ENCODE measurements at places on chromosomes 6 and 20.

GRCh38 chr6:16199804-16200203 lies 38.6 kb upstream of the GMPR start:
- no peak for DNase-seq

DNA sequence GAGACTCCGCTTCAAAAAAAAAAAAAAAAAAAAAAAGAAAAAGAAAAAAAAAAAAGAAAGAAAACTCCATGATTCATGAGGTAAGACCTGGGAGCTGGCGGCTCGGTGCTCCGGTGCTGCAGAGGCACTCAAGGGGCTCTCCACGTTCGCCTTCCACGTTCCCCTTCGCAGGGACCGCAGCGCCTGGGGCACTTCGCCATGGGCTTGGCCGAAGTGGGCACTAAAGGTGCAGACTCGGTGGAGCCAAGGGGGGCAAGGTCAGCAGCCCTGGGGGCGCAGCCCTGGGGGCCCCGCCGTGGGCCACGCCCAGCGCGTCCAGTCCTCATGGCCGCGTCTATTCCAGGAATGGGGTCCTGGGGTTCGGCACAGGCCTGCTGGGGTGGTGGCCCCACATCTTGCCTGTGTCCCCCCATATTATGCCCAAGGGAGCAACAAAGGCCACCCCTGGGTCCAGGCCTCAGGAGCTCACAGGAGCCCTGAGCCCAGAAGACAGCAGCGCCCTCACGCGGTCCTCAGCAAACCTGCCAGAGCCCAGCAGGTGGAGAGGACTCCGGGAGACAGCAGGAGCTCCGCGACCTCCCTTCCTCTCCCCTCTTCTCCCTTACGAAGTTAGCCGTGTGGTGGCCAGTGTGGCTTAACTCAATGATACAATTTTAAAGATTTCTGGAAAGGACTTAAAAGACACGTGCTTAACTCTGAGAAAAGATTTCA lies 21.9 kb downstream of the ZBTB46 start:
- no peak for DNase-seq

DNA sequence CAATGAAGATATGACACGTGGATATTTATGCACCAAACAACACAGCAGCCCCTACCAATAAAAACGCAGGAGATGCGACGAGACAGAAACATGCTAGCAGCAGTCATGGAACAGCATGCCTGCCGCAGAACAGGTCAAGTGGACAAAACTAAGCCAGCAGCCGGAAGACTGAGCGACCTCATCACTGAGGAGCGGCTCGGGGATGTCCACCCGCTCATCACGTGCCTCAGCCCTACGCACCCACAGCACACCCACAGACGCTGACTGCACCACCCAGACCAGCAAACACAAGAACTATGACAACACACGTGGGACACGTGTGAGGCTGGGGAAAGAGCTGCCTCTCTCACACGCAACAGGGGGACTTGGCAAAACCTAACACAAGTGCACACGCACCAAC lies 81.7 kb downstream of the TAF4 start:
- no peak for DNase-seq

DNA sequence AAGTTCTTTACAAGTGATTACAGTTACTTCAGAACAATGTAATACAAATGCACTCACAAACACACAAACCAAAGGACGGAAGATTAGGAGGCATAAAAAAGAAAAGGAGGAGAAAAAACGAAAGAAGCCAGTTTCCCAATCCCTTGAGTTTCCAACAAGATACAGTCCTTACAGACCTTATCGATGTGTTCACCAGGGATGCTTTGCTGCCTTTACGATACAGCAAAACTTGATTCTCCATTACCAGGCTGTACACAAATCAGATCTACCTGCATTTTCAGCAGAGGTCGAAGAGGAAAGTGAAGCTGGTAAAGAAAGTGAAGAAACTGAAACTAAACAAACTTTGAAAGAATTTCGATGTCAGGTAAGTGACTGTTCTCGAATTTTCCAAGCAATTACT lies 62.6 kb upstream of the SMIM8 start:
- no peak for DNase-seq

GRCh38 chr20:63687419-63688178 lies 8.9 kb upstream of the TNFRSF6B start:
- no peak for DNase-seq

GRCh38 chr20:18321316-18321715 lies 33.0 kb downstream of the ZNF133 start:
- no peak for DNase-seq

DNA sequence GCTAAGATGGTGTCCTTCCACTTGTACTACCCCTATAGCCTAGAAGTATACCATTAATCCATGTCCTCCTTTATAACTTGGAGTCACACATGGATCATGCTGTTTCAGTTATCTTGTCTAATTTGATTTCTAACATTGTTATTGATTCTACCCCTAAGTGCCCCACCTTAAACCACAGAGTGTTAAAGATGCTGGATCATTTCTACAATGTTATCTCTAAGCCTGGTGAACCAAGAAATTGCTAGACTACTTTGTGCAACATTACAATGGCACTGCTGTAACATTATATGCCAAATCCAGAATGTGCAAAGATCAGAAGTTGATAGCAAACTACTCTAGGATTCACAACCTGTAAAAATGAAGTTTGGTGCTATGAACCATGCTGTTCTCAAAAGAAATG lies 1.7 kb downstream of the CGA start:
- DNase-seq, result no peak

- no peak for DNase-seq
Observed at GRCh38 chr6:27865850-27866356, 46.3 kb downstream of the OR2B2 start.

DNA sequence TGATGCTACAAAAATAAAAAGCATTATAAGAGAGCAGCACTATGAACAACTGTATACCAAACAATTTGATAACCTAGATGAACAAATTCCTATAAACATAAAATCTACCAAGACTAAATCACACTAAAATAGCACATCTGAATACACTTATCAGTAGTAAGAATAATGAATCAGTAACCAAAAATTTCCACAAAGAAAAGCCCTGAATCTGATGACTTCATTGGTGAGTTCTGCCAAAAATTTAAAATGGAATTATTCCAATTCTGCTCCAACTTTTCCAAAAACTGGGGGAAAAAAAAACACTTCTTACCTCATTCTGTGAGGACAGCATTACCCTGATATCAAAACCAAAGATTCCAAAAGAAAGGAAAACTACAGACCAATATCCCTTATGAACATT lies 206.2 kb downstream of the WDR27 start:
- no peak for DNase-seq

GRCh38 chr6:168165891-168166290 lies 86.9 kb upstream of the FRMD1 start:
- no peak for DNase-seq

DNA sequence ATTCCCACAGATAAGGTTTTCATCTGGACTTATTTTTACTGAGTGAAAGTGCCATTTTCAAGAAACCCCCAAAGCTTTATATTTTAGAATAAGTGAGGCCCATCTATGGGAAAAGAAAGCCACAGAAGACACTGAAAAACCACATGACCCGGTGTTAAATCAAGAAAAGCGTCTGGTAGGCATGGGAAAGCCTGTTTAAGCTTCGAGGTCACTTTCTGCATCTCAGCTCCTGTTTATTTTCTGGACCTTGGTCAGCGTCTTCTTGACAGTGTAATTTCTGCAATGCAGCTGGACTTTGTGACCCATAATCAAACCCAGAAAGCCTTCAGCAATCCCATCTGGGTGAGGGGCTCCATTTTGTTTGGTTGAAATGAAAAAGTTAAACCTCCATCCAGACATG lies 59.6 kb upstream of the NEDD9 start:
- DNase-seq, result no peak

GRCh38 chr20:3316136-3316535 lies 77.1 kb upstream of the SLC4A11 start:
- no peak for DNase-seq

DNA sequence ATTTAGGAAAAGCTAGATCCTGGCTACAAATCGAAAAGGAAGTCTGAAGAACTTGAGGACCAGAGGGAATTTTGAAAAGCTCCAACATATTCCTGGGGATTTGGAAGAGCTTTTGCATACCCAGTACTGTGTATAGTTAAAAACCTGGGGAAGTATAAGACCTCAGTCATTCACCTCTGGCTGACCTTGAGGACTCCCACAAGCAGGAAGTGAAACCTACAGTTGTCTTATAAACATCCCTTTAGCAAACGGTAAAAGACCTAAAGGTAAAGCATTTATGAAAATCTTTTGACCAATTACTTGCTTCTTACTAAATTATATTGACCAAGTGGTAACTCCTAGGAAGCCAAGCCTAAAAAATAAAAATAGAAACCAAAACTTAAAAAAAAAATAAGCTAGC lies 175.0 kb downstream of the HAO1 start:
- no peak for DNase-seq

- DNase-seq, result no peak
Observed at GRCh38 chr6:52230685-52231084, 13.6 kb downstream of the IL17F start.

DNA sequence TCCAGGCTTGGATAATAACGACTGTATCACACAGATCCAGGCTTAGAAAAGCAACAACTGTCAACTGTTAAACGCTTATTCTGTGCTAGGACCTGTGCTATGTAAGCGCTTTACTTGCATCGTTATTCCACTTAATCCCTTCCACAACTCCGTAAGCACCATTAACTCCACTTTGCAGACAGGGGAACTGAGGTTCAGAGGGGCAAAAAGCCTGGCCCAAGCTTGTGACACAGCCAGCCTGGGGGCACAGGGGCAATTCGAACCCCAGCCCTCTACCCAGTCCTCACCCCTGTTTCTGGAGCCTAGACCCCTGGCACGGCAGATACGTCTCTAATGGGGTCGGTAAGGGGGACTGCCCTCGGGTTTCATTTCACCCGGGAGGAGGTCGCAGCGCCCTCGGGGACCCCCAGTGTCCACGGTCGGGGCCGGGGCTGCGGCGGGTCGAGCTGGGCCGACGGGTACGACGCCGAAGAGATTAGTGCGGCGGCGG lies 411 bp downstream of the DSN1 start:
- no peak for DNase-seq

DNA sequence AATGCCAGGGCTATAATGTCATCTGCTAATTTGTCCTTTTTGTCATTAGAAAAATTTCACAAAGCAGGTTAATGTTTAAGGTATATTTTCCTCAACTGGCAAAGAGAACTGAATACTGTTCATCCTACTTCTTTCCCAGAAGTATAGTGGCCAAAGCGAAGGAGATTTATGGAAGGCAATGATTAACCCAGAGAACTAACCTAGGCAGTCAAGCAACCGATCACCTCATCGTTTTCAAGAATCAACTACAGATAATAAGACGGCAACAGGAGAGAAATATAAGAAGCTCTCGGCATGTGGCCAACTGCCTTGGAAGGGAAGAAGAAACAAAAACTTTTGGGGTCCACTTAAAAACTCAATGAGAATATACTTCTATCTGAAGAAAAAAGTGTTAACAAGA lies 38.2 kb downstream of the REV3L start:
- no peak for DNase-seq

GRCh38 chr20:25054995-25055629 lies 2.8 kb downstream of the ACSS1 start:
- no peak for DNase-seq

DNA sequence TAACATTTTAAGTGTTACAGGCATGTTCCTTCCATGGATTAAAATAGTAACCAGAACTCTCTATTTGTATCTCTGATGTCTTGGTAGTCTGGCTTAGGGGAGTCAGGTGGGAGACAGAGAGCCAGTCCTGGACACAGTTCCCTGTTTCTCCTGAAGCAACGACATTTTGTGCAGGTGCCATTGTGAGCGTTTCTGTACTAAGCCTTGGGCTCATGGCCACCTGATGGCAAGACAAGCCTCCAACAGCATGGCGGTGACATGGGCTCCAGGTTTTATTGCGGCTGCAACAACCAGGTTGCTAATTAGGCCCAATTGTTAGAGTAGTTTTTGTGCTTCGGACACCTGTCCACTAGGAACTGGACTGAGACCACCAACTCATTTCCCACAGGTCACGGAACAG lies 105.3 kb downstream of the PRDM13 start:
- DNase-seq, result no peak

- DNase-seq, result no peak
Observed at GRCh38 chr20:56859039-56859800, 230.1 kb downstream of the TFAP2C start.

DNA sequence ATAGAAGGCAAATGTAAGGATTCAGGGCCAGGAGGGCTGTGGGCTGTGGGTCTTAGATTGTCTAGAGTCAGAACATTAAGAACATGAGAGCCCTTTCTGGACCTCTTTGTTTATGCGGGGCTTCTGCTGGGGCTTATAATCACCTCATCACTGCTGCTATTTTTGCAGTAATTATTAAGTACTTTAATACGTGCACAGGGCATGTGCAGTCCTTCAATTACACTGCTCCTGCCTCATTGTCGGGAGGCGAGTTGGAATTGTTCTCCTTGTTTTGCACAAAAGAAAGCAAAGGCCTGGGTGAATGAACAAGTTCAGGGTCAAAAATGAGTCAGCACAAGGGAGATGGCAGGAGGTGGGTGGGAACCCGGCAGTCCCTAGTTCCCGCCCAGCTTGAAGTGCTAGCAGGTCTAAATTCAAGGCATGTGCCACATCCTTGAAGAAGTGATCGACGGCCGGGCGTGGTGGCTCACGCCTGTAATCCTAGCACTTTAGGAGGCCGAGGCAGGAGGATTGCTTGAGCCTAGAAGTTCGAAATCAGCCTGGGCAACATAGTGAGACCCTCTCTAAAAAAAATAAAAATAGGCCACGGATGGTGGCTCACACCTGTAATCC lies 34.4 kb upstream of the PTPN1 start:
- DNase-seq, result no peak

GRCh38 chr6:159117563-159117962 lies 51.6 kb upstream of the FNDC1 start:
- no peak for DNase-seq

DNA sequence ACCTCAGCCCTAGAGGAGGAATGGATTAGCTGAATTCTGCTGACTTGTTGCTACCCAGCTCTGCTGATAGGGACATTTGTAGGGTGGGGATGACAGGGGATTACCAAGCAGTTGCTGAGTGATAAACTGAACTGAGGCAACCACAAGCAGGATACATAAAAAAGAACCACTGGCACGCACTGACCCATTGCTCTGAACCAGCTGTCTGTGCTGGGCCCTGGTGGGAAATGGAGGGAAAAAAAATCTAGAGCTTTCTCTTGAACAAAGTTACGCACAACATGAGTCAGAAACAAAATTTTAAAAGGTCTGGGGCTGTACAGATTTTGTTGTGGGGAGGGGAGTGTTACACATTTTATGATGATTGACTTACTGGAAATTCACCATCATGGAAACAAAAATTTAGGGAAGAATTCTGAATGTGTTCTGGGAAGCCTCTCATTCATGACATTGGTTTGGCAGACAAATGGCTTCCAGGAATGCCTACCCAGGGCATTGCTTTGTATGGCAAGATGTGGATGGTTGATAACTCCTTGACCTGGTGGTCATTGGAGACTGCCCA lies 37.7 kb downstream of the FOXO3 start:
- no peak for DNase-seq

DNA sequence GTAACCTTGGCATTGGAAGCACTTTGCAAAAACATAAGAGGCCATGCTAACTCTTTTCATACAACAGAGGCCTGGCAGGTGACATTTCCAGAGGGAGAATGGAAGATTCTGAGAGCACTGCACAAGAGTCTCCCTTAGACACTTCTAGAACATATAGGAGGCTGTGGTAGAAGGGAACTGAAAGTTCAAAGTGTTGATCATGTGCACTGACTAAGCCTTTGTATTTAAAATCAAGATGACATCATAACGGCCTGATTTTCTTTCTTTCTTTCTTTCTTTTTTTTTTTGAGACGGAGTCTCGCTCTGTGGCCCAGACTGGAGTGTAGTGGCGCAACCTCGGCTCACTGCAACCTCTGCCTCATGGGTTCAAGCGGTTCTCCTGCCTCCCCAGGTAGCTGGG lies 26.8 kb upstream of the DNAAF9 start:
- DNase-seq, result no peak
